AG20443 (cell line): ENCODE measurements at places on chromosomes 1 and 21.

DNA sequence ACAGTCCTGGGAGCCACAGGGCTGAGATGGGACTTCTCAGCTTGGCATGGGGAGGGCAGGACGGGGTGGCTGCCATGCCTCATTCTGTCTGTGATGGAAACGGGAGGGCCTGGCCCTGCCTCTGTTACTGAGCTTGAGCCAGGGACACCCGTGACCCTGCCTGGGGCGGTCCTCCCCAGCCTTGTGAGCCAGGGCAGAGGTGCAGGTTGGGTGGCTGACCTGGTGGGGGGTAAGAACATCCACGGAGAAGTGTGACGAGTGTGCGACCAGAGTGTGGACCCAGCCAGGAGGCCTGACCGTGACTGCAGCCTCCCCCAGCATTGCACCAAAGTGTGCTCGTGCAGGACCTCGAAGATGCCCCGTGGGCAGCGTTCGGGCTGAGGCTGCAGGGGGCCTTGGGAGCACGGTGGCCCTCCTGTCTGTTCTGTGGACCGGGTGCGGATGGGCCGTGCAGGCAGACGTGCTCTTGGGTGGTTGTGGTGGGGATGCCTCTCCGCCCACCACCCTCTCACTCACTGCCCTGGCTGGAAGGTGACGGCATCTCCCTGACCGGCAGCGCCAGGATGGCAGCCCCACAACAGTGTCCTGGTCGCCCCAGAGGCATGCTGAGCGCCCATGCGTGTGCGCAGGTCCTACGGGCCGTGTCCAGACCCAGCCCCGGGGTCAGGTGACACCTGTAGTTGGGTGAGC is 45.4 kb downstream of the SKI start:
- DNase-seq: no peak

- no peak for DNase-seq
These were observed 605 bp upstream of the RABGGTB start for GRCh38 chr1:75785320-75785982.

GRCh38 chr1:209395169-209395568 is 188.3 kb upstream of the CAMK1G start:
- no peak for DNase-seq

GRCh38 chr1:10906866-10907519 is 105.5 kb upstream of the TARDBP start:
- no peak for DNase-seq

DNA sequence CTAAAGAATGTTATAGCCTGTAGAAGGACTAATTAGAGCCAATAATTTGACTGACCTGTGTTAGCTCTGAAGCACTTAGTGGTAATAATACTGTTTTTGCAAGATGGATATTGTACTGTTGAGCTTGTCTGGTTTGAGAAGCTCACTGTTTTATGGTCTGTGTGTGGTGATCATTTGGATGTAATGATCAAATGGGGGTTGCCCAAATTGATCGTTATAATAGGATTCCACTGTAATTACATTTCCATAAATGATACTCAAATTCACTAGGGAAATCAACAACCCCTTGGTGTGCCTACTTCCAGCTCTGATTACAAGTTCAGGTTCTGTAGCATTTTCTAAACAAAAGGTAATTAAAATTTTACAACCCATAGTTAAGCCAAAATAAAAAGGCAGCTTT is 971.4 kb downstream of the TTLL7 start:
- DNase-seq: no peak

GRCh38 chr1:66809736-66810326 is 8.8 kb upstream of the INSL5 start:
- DNase-seq: peak; percentile 33
